ENCODE measurements at places on chromosomes 1 and 21. TPM values are rescaled to one million over a fixed set of nuclear protein-coding genes. Genes with fewer than 3 reads are reported as not detected.

Gene PLXNA2
- total RNA-seq, result 22.0 TPM

DNA sequence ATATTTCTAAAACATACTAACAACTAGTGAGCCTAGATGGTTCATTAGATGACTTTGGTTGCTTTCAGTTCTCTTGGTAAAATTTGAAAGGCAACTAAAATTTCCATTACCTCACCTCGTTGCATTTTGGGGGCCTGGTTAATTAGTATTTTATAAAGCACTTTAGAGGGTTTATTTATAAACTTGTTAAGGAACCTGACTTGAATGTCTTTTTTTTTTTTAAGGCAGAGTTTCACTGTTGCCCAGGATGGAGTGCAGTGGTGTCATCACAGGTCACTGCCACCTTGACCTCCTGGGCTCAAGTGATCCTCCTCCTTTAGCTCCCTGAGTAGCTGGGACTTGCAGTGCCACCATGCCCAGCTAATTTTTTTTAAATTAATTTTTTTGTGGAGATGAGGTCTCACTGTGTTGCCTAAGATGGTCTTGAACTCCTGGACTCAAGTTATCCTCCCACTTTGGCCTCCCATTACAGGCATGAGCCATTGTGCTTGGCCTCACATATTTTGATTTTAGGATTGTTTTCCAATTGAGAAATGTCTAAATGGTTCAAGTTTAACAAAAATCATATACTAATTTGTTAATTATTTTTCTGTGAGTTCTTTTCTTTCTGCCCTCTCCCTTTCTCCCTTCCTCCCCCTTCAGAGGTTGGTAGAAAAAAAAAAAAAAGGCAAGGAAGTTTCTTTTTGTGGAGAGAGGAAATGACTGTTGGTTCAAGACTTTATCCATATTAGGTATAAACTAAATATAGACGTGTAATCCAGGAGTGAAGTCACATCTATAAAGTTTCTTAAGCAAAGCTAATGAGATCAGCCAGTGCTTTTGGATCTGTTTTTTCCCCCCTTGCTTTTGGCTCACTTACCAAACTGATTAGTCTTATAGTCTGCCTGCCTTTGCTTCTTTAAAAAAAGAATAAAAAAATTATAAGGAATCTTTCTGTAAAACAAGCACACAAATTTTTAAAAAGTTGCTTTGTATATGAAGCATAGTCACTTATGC lies 24.7 kb downstream of the CLIC4 start:
- peak; percentile 26 for DNase-seq

Gene NBPF6
- total RNA-seq, result not detected

Gene MGST3
- 214 TPM for total RNA-seq

DNA sequence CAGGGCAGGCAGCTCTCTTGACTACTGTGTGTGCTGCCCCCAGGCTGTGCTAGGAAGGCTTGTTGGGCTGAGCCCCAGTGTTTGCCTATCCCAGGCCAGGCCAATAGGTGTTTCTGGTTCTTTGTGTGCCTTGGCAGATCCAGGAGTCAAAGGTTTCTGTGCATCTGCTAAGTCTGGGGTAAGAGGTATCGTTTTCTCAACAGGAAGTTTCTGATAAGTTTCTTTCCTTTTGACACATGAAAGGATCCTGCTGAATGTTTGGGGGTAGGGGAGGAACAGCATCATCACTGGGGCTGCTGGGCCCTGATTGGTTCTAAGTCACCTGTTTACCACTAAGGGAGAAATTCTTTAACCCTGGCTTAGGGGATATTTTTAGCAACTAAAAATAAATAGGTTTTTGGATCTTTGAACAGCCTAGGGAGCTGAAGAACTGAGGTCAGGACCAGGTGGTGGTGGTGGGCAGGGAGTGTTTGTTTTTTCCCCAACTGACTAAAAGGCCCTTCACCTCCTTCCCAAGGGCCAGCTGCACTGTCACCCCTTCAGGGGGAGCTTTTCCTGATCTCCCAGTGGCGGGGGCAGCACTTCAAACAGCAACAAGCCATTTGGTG lies 85.1 kb downstream of the KCNN3 start:
- DNase-seq, result no peak

Gene EDARADD
- 1.4 TPM for total RNA-seq
